Stimulated activated CD8-positive, alpha-beta memory T cell treated with anti-CD3 and anti-CD28 coated beads, Interleukin-2, amount 100 ng/mL, for 1 hour (primary cell): ENCODE measurements at places on chromosomes 2 and 18.

DNA sequence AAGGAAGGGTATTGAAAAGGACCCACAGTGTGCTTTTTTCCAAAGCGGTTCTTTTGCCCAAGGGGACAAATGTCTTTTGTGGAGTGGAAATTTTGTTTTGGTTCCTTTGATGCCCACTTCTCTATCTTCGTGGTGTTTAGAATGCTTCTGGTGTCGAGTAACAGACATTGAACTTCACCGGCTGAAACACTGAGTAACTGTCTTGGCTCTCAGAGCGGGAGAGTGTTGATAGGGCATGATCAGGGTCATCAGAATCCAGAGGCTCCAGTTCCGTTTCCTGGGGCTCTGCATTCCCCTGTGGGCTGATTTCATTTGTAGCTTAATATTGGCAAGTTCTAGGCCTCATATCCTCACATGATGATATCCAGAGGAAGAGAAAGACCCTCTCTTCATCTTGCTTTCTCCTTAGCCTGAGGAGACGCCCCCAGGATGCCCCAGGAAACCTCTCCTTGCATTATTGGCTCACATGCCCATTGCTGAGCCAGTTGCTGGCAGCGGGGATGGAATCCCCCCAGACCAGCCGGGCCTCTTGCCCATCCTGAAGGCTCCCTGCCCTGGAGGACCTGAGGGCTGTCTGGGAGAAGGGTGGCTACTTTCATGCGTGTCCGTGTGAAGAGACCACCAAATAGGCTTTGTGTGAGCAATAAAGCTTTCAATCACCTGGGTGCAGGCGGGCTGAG lies 27.9 kb upstream of the AGFG1 start:
- no peak for DNase-seq

DNA sequence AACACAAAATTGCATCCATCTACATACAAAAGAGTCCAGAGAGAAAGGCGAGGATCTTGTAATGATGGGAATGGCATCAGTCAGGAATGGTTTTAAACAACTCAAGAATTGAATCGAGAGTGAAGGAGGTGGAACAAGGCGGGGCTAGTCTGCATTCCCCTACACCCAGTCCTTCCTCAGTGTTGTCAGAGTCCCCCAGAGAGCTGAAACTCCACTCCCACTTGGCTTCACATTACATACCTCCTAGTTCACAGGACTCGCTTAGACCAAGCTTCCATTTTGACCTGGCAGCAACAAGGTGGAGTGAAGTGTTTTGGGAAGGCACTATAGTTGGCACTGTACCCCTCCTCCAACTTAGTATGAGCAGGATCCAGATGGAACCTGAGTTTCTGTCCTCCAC lies 1273.5 kb upstream of the CRIM1 start:
- no peak for DNase-seq

GRCh38 chr2:197615016-197615652 lies 60.3 kb downstream of the RFTN2 start:
- DNase-seq, result no peak

GRCh38 chr2:16546128-16546754 lies 119.4 kb downstream of the CYRIA start:
- DNase-seq, result no peak

DNA sequence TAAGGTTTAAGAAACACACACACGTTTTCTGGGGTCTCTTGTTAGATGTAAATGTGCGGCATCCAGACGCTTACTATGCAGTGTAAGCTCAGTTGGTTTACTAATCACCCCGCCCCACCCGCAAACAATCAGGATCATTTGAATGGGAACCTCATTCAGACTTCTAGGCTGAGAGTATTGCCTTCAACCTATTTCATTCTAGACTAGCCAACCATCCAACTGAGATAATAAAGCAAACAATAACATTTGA lies 1.3 kb upstream of the FIGN start:
- no peak for DNase-seq

GRCh38 chr2:232352511-232353091 lies 25.9 kb upstream of the ALPP start:
- DNase-seq, result no peak

GRCh38 chr2:112846031-112846430 lies 9.5 kb upstream of the IL1B start:
- no peak for DNase-seq

GRCh38 chr2:26886736-26887135 lies 38.8 kb downstream of the DPYSL5 start:
- no peak for DNase-seq
